ENCODE measurements at places on chromosomes 12 and 14. TPM values are rescaled to one million over a fixed set of nuclear protein-coding genes. Genes with fewer than 3 reads are reported as not detected.
A peak's percentile ranks its signal among the peaks of the same experiment; 100 is the strongest.

Gene KRT6A
- not detected for total RNA-seq

Gene GAS2L3
- 0.86 TPM for total RNA-seq

Gene TAS2R31
- 4.5 TPM for total RNA-seq

Gene CRADD
- 12.3 TPM for total RNA-seq

Gene CLEC2B
- 13.1 TPM for total RNA-seq

GRCh38 chr12:105993766-105994555, 144.8 kb downstream of the NUAK1 start:
- no peak overlapping the region for H3K4me3 ChIP-seq
- H3K4me1 ChIP-seq = no peaks in the 10 kb centered on the region
- H3K36me3 ChIP-seq = no peaks in the 10 kb centered on the region
- no peak for DNase-seq

GRCh38 chr14:63504648-63505047, 38.5 kb downstream of the PPP2R5E start:
- peaks cover 18% of the 10 kb centered on the region for H3K36me3 ChIP-seq
- DNase-seq = no peak
- H3K27me3 ChIP-seq = no peaks in the 10 kb centered on the region

- no peak overlapping the region for H3K27ac ChIP-seq
- H3K36me3 ChIP-seq = no peaks in the 10 kb centered on the region
- H3K4me3 ChIP-seq = peak overlapping the region; percentile 71
- H3K27me3 ChIP-seq = peaks cover 51% of the 10 kb centered on the region
- H3K4me1 ChIP-seq = peaks cover 9% of the 10 kb centered on the region
Measured at GRCh38 chr12:12890543-12891079, 751 bp upstream of the GPRC5A start.

DNA sequence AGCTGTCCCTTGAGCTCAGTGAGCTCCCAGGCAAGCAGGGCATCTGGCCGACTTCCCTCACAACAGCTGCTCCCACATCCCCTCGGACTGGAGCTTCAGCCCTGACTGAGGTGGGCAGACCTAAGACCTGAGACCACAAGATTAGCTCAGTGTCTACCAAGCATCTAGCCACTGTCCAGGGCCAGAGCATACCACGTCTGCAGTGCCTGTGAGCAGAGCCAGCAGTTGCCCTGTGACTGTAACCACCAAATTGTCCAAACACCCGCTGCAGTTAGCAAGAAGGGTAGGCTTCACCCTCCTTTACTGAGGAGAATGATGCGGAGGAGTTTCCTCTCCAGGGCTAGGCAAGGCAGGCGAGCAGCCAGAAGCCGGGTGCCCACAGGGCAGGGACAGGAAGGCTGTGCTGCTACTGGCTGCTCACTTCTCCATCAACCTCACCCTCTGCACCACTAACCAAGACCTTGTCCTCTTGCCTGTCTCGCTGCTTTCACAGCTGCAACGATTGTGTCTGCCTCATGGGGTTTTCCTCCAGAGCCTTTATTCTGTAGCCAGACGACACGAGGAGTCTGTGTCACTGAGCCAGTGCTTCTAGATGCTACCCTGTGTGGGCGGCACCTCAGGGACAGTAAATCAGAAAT, 53.9 kb downstream of the ANAPC7 start:
- H3K36me3 ChIP-seq = peaks cover 28% of the 10 kb centered on the region
- H3K4me3 ChIP-seq = peak overlapping the region; percentile 54
- H3K27me3 ChIP-seq = no peaks in the 10 kb centered on the region

GRCh38 chr12:58408516-58408915, 467.1 kb downstream of the ATP23 start:
- H3K27me3 ChIP-seq = no peaks in the 10 kb centered on the region
- DNase-seq = no peak
- H3K27ac ChIP-seq = no peak overlapping the region
- no peaks in the 10 kb centered on the region for H3K36me3 ChIP-seq
- peaks cover 6% of the 10 kb centered on the region for H3K4me1 ChIP-seq
- no peak overlapping the region for H3K4me3 ChIP-seq

- no peaks in the 10 kb centered on the region for H3K27me3 ChIP-seq
- H3K4me3 ChIP-seq = no peak overlapping the region
- H3K4me1 ChIP-seq = no peaks in the 10 kb centered on the region
- DNase-seq = no peak
Measured at GRCh38 chr12:16588812-16589211, 17.1 kb downstream of the LMO3 start.

DNA sequence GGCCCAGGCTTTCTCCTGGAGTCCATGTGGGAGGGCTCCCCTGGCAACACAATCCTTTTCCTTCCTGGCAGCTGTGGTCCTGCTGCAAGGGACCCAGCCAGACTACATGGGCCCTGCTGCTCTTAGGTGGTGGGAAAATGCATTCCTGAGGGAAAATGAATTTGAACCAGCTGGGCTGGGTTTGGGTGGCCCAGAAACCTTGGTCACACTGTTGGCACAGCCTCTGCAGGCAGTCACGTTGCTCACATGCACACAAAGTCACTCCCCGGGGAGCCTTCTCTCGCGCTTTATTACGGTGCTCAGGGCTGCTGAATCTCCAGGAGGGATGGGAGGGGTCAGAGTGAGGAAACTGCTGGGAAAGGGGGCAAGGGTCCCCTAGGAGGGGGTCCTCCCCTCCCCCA, 17.2 kb downstream of the PLEKHG3 start:
- no peak overlapping the region for H3K4me3 ChIP-seq
- H3K27ac ChIP-seq = no peak overlapping the region
- H3K4me1 ChIP-seq = peaks cover 94% of the 10 kb centered on the region
- H3K27me3 ChIP-seq = peaks cover 4% of the 10 kb centered on the region

GRCh38 chr12:14769969-14770495, 33.2 kb downstream of the WBP11 start:
- peaks cover 34% of the 10 kb centered on the region for H3K36me3 ChIP-seq
- DNase-seq = peak; percentile 79
- H3K4me3 ChIP-seq = peak overlapping the region; percentile 86

- no peaks in the 10 kb centered on the region for H3K36me3 ChIP-seq
- peaks cover 56% of the 10 kb centered on the region for H3K27me3 ChIP-seq
- H3K27ac ChIP-seq = no peak within 1 kb of the TSS
- peak within 1 kb of the TSS; percentile 79 for H3K4me3 ChIP-seq
- DNase-seq = no peak
- peaks cover 8% of the 10 kb centered on the region for H3K4me1 ChIP-seq
Measured at GRCh38 chr12:99984271-99985128, at the start of gene ANKS1B. ANKS1B (minus strand) TSS chr12:99984936; CDS start chr12:99984237, 699 bp downstream.

GRCh38 chr14:53399057-53399456, 245.9 kb upstream of the DDHD1 start:
- H3K4me3 ChIP-seq = no peak overlapping the region
- H3K4me1 ChIP-seq = no peaks in the 10 kb centered on the region
- no peak for DNase-seq
- H3K36me3 ChIP-seq = no peaks in the 10 kb centered on the region
- H3K27me3 ChIP-seq = peaks cover 4% of the 10 kb centered on the region
- no peak overlapping the region for H3K27ac ChIP-seq

DNA sequence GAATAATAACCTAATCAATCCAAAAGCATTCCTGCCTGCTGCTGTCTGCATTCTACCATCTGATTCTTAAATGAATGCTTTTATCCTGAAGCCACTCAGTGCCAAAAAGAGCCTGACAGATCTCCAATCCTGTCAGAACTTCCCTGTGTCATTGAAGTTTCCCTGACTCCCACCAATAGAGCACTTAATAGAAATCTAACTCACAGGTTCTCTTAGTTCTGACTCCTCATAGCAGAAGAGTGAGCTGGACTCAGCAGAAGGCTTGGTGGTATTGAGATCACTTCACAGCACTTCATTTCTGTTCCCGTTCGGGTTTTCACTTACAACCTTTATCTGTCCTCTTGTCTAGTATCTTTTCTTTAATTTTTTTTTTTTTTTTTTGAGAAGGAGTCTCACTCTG, 102.6 kb downstream of the OTOGL start:
- H3K4me1 ChIP-seq = no peaks in the 10 kb centered on the region
- peaks cover 8% of the 10 kb centered on the region for H3K27me3 ChIP-seq
- no peaks in the 10 kb centered on the region for H3K36me3 ChIP-seq
- no peak overlapping the region for H3K4me3 ChIP-seq
- no peak for DNase-seq

DNA sequence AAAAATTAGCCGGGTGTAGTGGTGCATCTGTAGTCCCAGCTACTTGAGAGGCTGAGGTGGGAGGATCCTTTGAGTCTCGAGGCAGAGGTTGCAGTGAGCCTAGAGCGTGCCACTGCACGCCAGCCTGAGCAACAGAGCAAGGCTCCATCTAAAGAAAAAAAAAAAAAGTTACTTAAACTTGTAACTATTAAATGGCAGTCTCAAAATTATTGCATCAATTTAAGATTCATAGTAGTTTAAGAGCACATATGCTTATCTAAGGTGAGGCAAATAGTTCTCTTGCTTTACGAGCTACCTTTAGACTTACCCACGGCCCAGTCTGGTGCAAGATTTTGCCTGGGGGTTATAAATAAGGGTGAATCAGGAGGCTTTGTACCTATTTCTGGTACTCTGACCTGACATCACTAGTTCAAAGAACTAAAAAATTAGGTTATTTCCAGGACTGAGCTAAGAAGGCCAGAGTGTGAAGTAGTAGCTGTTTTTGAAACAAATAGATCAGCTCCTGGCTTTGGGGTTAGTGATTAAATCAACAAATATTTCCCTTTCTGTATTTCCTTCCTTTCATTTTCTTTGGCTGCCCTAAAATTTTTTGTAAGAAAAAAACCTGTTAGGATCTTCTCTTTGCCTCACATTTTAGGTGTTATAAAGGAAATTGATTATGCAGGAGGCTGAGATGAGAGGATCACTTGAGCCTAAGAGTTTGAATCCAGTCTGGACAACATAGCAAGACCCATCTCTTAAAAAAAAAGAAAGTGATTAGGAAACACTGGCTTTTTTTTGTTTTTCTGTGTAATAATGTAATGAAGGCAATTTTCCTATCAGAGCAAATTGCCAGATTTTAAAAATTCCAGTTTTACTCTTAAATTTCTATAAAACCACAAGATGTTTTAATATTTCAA, 3.6 kb downstream of the MGAT2 start:
- peaks cover 38% of the 10 kb centered on the region for H3K36me3 ChIP-seq
- peak overlapping the region; percentile 53 for H3K27ac ChIP-seq
- H3K27me3 ChIP-seq = no peaks in the 10 kb centered on the region
- peak overlapping the region; percentile 98 for H3K4me3 ChIP-seq
- peaks cover 51% of the 10 kb centered on the region for H3K4me1 ChIP-seq

Measured in activated T-helper 1 cell treated with anti-CD3 and anti-CD28 coated beads, Interleukin-12 subunit alpha, Interleukin-12 subunit beta, Interleukin-2, Interleukin-4 antibody, amounts not matched to agents 30 ng/mL and 10 ng/mL and 1 ng/mL, durations not matched to agents 14 hours and 24 hours and 36 hours (primary cell).